ENCODE measurements at places on chromosomes 16 and 17.

GRCh38 chr16:86288716-86289294 lies 221.5 kb upstream of the FOXF1 start:
- no peak for DNase-seq

DNA sequence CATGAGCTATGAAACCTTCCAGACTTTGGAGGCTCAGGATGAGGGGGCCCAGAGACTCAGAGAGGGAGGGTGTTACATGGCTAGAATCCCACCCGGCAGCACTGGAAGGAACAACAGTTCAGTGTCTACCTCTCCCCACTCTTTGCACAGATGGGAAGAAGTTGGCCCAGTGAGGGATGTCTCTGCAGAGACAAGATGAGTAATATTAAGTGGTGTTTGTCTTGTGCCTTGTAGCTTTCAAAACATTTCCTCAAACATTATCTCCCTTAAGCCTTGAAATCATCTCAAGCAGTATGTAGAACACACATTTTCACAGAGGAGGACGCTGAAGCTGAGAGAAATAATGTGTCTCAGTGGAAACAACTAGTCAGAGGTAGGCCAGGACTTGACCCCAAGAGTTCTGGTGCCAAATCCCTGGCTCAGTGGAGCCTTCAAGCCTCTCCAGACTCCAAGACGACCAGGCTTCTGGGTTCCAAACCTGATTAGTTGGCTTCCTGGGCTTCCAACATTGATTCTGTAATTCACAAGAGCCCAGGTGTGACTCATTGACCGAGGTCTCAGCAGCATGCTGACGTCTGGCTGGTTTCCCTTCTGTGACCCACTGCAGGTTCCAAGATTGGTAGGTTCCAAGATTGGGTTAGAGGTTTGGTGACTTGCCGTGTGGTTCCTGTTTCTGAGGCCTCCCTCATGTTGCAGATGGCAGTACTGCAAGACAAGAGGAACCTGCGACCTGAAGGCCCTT lies 7.4 kb downstream of the RNF112 start:
- DNase-seq, result no peak

- DNase-seq, result no peak
These were observed 669 bp downstream of the RNF167 start for GRCh38 chr17:4940555-4941318.

- no peak for DNase-seq
These were observed 31.5 kb upstream of the B4GALNT2 start for GRCh38 chr17:49101054-49101534.

DNA sequence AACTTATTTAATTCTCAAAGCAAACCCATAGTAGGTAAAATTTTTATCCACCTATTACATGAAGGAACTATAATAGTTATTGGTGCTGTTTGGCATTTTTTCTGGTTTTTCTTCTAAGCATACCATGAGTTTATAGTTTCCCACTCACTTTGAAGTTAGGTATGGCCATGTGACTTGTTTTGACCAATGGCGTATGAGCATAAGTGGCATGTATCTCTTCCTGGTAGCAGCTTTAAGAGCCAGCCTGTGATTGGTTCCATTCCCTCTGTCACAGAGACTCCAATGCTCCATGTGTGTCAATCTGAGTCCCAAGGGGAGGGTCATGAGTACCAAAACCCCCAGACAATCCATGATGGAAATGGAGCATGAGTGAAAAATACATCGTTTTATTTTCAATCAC lies 282.9 kb upstream of the N4BP1 start:
- DNase-seq, result no peak

- no peak for DNase-seq
These were observed 6.7 kb downstream of the CBX8 start for GRCh38 chr17:79789943-79790804.

GRCh38 chr17:74842146-74842598 lies 17.5 kb downstream of the GRIN2C start:
- no peak for DNase-seq

DNA sequence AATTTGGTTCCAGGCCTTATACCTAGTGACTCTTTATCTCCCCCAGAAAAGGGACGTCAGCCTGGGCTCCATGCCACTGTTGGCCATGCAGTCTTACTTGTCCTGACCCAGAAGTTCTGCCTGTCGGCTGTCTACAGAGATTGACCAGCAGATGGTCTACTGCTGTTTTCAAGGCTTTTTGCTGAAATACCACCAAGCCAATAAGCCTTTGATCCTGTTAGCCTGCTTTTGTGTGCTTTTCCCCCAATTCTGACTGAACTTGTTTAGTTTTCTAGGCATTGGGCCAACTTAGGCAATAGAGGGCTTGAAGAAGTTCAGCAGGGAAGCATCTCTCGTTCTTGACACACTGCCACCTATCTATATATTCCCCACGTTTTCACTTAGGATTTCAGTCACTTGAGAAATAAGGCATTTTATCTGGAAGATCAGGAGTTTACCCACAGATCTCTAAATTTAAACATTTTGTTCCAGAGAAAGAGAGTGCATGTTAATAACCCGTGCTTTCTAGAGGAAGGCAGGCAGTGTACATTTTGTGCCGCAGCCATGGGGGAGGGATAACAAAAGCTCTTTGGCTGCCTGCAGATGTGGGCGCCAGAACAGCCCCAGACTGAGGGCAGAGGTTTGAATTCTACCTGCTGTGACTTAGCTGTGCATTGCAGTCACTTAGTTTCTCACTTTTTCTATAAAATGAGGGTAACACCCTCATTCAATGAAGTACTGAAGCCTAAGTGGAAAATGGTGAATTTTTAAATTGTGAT lies 12.3 kb upstream of the CARMIL2 start:
- no peak for DNase-seq

- no peak for DNase-seq
These were observed 833.6 kb upstream of the CDH8 start for GRCh38 chr16:62869837-62870236.

- DNase-seq, result no peak
These were observed 105.2 kb upstream of the ZNF750 start for GRCh38 chr17:82944990-82945389.

DNA sequence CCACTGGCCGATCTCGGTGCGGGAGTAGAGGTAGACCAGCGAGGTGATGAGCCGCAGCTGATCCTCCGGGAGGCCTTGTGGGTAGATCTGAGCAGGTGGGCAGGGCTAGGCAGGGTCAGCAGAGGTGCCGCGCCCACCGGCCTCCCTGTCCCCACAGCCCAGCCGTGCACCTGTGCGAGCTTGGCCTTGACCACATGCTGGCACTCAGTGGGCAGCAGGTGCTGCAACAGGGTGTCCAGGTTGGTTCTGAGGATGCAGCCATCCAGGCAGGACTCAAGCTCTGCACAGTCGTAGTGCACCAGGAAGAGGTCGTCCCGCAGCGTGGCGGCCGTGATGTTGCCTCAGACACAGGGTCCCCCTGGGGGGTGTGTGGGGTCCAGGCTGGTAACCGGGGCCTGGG lies 12.4 kb downstream of the MSLN start:
- no peak for DNase-seq

DNA sequence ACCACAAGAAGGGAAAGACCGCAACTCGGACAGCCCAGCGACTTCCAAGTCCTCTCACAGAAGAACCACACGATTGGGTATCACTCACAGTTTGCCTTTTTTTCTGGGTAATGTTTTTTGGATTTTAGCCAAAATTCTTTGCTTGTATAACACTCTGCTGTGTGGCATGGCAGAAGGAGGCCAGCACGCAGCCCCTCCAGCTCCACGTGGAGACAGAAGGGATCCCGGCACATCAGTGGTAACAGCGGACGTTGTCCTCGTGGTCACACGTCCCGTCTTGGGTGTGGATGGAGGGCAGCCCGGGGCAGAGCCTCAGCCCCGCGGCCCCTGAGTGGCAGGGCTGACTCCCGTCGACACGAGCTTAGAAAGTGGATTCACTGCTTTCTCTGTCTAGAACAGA lies 69.1 kb downstream of the KLHDC4 start:
- DNase-seq, result no peak

DNA sequence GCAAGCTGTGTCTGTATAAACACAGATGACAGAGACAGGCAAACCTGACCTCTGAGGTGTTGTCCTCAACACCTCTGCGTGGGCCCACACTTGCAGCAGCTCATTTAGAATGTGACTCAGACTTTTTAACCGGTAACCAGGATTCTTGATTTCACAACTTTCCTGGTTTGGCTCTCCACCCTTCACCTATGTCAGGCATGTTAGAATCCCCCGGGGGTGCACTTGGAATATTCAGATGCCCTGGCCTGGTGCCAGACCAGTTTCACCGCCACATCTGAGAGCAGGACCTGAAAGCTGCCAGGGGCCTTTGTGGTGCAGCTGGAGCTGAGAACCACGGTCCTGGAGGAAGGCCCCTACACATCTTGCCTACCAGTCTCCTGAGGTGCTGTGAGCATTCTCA lies 4.8 kb downstream of the DHODH start:
- peak; percentile 52 for DNase-seq

DNA sequence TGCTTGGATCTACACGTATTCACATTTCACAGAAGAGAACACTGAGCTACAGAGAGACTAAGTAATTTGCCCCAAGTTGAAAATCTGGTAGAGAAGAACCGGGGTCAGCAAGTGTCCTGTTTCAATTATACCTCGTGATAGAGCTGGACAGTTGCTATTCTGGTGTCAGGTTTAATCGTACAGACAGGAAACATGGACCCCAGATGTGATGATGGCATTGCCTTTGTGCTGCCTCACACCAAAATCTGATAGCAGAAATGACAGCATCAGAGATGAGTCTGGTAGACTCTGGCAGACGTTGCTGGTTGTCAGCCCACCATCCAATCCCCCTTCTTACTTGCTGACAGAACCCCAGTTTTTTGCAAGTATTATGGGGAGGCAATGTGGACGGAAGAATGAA lies 112.1 kb upstream of the FOXF1 start:
- DNase-seq, result no peak

DNA sequence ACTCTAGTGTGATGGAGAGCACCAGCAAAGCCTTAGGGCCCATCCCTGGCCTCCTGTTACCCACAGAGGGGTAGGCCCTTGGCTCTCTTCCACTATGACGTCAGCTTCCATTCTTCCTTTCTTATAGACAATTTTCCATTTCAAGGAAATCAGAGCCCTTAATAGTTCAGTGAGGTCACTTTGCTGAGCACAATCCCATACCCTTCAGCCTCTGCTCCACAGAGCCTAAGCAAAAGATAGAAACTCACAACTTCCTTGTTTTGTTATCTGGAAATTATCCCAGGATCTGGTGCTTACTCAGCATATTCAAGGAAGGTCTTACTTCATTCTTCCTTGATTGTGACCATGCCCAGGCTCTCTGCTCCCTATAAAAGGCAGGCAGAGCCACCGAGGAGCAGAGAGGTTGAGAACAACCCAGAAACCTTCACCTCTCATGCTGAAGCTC lies at the start of gene CCL8:
TSS of gene CCL8 (plus strand) at position 397 of the 445 bp plus-strand sequence. CDS start 67 bp downstream, outside the sequence.
- DNase-seq, result no peak

GRCh38 chr17:16573466-16573865 lies 4.5 kb upstream of the ZNF287 start:
- no peak for DNase-seq

- DNase-seq, result no peak
These were observed 34.1 kb downstream of the MAP2K6 start for GRCh38 chr17:69448431-69449102.

GRCh38 chr16:86952769-86953168 lies 364.4 kb downstream of the C16orf95 start:
- DNase-seq, result no peak

- DNase-seq, result no peak
These were observed 2.8 kb downstream of the NDEL1 start for GRCh38 chr17:8438441-8438840.

DNA sequence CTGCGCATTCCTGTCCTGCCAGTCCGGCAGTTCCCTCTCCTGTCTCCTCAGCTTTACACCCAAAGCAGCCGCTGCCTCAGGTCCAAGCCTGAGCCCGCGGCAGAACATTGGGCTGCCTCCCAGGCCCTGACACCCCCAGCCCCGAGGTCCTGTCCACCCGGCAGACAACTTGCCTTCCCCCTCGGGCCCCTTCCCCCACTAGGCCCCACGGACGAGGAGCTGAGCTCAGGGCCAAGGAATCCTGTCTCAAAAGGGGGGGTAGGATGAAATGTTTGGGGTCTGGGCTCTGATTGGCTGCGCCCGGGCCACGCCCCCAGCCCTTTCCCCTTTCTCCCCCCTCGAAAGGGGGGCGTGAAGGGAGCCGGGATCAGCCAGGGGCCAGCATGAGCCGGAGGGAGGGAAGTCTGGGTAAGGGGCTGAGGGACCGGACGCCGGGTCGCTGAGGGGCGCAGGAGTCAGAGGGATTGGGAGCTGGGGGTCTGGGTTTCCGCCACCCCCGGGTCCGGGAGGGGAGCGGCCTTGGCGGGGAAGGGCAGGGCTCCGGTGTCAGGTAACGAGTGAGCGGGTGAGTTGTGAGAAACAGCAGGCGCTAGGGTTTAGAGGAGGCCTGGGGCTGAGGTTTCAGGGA lies at the start of gene CTF1:
TSS of gene CTF1 (plus strand) at position 354 of the 628 bp plus-strand sequence. CDS start at position 384, 30 bp downstream.
- DNase-seq, result no peak

- DNase-seq, result no peak
These were observed 6.1 kb upstream of the EFTUD2 start for GRCh38 chr17:44905006-44906000.

DNA sequence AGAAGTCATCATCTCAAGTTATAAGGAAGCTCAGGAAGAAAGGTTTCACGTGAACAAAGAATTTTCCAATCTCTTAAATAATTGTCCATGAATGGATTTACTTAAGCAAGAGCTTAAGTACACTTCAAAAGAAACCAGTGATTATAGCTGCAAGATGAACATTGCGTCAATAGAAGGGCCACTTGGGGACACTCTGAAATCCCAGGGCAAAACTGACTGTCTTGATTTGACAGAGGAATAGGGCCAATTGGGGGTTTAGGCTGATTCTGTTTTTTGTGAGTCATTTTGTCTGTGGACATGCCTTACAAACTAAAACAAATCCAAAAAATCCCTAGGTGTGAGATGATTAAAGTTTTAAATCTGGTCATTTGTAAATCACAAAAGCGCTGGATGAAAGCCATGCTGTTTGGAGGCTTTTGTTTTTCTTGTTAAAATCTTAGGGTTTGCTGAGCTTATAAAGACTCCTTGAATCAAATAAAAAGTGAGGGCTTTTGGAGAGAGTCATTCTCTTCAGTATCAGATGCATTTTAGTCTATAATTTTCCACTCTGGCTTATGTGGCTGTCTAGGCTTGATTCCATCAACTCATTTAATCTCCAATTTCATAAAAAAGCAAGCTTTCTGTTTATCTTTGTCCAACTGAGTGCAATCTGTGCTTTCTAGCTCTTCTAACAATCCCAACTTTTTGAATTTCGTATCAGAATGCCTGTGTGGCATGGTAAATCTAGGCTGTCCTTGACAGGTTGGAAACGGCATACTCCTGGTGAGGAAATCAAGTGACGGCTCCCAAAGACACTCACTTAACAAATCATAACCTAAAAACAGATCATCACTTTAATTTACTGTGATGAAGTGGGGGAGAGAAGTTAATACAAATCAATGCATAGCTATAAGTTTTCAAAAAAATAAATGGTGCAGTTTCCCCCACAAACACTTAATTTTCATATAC lies 98.2 kb upstream of the SOX9 start:
- no peak for DNase-seq

- DNase-seq, result no peak
These were observed 5.8 kb upstream of the GSE1 start for GRCh38 chr16:85607321-85607765.

Measured in kidney epithelial cell (primary cell).